Mesendoderm (in vitro differentiated cells): ENCODE measurements at places on chromosomes 5 and 9.
A peak's percentile ranks its signal among the peaks of the same experiment; 100 is the strongest.

DNA sequence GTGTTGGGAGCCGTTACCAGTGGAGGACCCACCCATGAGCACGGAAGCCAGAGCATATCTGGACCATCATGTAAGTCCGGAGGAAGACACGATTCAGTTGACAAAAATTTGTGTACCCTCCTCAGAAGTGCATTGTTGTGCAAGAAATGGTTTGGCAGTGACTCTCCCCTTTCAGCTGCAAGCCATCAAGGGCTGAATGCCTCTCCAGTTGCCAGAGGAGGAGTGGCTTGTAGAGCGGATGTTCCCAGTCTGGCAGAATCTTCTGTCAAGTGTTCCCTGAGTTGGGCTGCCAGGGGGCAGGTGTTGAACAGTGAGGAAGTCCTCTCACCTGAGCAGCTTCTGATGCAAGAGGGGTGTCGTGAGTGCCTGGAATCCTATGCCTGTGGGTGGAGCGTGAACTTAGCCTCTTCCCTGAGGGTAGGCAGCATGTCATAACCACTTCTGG lies 27.6 kb upstream of the CDKN2AIPNL start:
- DNase-seq: peak; percentile 93

- DNase-seq: peak; percentile 23
Measured at GRCh38 chr9:34176089-34176488, 2.8 kb upstream of the UBAP1 start.

DNA sequence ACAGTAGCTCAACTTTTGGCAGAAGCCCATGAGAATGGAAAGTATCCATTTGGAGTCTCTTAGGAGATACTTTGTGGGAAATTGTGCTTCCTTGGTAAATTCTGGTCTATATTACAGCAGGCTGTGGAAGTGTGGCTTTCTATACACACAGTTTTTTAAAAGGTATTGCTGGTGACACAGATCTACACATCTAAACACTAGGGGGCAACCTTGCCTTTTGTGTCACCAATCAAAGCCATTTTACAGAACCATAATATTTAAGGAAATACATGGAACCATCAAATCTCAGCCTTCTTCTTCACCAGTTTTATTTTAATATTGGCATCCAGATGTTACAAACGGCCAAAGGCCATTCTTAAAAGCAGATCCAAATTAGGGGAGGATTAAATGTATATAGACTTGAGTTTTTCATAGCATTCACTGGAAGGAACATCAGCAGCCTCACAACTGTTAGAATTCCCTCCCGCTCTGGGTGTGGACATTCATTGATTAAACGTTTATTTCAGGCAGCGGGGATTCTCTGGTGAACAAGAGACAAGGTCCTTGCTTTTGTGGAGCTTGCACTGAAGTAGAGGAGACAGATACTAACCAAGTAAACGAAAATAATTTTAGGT lies 132.4 kb upstream of the EPB41L4A start:
- peak; percentile 62 for DNase-seq

GRCh38 chr9:19876569-19877316 lies 87.9 kb upstream of the SLC24A2 start:
- no peak for DNase-seq

- no peak for DNase-seq
Measured at GRCh38 chr9:114682846-114683245, 854 bp upstream of the TEX48 start.

DNA sequence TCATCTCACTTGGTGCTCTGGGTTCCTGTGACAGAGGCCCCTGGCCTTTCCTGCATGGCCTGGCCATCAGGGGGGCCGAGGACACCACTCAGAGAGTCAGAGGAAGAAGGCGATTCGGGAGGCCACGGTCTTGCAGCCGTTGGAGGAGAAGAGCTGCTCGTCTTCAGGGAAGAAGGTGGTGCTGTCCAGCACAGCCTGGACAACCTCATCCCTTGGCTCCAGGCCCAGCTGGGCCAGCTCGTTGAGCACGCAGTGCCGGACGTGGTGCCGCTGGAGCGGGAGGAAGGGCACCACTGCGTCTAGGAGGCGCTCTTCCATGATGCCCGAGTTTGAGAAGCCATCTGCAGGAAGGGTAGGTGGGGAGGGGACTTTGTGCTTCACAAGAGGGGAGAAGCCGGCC lies 3.2 kb downstream of the TOR2A start:
- DNase-seq: no peak

- no peak for DNase-seq
Measured at GRCh38 chr5:95870105-95870672, 47.7 kb upstream of the GLRX start.

- peak; percentile 24 for DNase-seq
Measured at GRCh38 chr5:68367287-68367686, 151.7 kb downstream of the PIK3R1 start.

DNA sequence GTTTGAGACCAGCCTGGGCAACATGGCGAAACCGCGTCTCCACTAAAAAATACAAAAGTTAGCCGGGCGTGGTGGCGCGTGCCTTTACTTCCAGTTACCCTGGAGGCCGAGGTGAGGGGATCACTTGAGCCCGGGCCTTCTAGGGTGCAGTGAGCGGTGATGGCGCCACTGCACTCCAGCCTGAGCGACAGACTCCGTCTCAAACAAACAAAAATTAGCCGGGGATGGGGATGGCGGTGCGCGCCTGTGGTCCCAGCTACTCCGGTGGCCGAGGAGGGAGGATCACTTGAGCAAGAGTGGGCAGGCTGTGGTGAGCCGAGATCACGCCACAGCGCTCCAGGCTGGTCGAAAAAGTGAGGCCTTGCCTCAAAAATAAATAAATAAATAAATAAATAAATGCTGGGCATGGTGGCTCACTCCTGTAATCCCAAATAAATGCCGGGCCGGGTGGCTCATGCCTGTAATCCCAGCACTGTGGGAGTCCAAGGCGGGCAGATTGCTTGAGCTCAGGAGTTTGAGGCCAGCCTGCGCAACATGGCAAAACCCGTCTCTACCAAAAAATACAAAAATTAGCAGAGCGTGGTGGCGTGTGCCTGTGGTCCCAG lies 16.0 kb upstream of the NSD1 start:
- no peak for DNase-seq

DNA sequence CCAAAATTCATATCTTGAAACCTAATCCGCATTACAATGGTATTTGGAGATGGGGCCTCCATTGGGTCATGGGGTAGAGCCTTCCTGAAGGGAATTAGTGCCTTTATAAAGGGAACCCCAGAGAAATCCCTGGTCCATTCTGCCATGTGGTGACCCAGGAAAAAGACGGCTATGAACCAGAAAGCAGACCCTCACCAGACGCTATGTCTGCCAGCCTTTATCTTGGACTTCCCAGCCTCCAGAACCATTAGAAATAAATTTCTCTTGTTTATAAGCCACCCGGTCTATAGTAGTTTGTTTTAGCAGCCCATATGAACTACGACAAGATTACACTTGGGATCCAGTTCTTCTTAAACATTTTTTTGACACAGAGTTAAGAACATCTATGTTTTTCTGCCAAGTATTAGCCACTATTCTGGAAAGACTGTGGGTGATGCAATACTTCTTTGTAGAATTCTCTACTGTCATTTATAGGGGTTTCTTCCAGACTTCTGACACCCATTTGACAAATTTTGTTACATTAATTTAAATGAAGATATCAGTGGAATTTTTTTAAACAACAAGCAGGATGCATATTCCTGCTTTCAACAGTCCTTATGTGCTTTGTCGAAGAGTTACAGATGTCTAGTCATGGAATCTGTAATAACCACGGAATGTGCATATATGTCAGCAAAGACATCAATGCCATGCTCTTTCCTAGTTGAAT lies 572.4 kb downstream of the NR2F1-AS1 start:
- no peak for DNase-seq

- DNase-seq: no peak
Measured at GRCh38 chr9:14531341-14532269, 161.6 kb downstream of the ZDHHC21 start.
